Renal cortex interstitium (tissue), 15 donors: ENCODE measurements at places on chromosomes 2 and 18.

GRCh38 chr2:106638043-106638442 is 150.9 kb downstream of the CD8B2 start:
- DNase-seq: no peak

GRCh38 chr2:110732422-110733413 is at the start of gene ACOXL:
Gene ACOXL, plus strand, starts transcription at chr2:110732573. Its CDS starts 35,817 bp downstream, at chr2:110768390.
- no peak for DNase-seq

DNA sequence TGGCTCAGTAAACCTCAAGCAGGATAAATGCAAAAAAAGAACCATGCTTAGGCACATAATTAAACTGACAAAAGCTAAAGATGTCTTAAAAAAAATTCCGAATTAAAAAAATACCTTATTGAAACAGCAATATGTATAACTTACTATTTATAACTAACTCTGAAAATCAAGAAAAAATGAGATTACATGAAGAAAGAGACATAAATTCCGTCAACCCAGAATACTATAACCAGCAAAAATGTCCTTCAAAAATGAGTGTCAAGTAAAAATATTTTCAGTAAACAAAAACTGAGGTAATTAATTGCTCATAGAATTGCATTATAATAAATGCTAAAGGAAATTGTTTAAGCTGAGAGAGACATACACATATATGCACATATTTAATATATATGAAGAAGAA is 474.5 kb upstream of the SYT4 start:
- no peak for DNase-seq

- DNase-seq: no peak
These were observed 25.5 kb upstream of the KCNE4 start for GRCh38 chr2:223026357-223027110.

DNA sequence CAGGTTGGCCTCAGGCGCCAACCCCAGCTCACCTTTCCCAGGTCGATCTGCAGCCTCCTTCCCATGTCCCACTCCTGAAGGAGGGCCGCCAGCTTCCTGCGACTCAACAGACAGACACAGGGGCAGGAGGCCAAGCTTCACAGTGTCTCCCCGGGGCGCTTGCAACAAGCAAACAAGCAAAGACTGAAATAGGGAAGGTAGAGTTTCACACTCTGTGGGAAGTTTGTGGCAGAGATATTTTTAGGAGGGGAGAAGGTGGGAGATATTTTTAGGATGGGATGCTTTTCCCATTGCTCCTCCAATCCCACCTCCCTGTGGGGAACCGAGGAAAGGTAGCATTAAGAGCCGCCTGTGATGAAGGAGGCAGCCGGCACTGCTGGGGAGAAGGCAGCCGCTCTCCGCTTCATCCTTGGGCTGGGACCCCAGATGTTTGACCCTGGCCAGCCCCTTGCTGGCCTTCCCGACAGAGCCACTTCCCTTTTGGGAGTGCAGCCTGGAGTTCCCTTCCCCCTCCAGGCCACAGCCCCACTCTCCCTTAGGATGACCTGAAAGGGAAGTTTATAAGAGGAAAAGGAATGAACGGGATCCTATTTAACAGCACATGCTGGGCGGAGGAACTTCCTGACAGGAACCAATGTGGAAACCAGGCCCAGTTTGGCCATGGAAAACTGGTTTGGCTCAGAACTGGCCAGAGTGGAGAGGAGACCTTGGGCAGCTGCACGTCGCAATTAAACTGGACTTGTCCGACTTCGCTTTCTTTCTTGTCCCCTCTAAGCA is 142.2 kb upstream of the SMAD2 start:
- DNase-seq: no peak

GRCh38 chr18:8460748-8461147 is 148.5 kb upstream of the RAB12 start:
- DNase-seq: no peak
